ENCODE measurements at places on chromosomes 3 and 15.

DNA sequence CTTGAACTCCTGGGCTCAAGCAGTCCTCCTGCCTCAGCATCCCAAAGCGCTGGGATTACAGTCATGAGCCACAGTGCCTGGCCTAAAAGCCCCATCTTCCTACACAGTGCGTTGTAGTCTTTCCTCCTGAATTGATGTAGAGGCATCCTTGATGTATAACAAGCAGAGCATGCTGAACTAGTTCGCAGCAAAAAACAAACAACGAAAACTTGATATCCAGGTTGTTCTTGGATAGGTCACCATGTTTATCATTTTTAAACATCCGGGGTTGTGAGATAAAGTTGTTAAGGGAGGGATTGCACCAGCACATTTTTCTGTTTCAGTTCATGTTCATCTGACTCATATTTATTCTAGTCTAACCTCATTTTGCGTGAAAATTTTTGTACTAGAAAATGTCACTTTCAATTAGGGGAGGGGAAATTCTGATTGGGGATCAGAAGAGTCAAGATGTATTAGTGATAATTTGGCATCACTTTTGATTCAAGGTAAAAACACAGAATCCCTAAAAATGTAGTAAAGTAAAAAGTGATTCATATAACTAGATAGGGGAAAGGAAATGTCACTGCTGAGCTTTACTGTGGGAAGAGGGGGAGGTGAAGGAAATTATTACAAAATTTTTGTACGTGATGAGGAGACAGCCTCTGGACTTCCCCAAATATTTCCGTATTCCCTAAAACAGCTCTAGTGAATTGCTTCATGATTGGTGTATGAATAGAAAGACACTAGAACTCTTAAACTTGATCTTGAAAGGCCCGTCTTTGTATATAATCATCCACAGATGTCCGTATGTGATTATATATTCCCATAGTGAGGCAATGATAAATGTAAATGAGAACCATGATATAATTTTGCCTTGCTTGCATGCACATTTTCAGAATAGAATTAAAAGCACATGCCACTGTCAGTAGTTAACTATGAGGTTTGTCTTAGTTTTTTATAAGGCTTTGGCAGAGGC is 22.9 kb downstream of the RAB8B start:
- peak; percentile 77 for DNase-seq

GRCh38 chr15:70323111-70323851 is 225.6 kb upstream of the TLE3 start:
- peak; percentile 85 for DNase-seq

- DNase-seq: no peak
These were observed 35.8 kb downstream of the ANAPC13 start for GRCh38 chr3:134449951-134450350.

- DNase-seq: no peak
These were observed 1.5 kb upstream of the SPSB4 start for GRCh38 chr3:141049681-141050080.

GRCh38 chr3:22371036-22371435 is 620.0 kb upstream of the ZNF385D start:
- DNase-seq: no peak

- DNase-seq: no peak
These were observed 16.0 kb downstream of the ANKRD63 start for GRCh38 chr15:40266828-40267304.

- DNase-seq: no peak
These were observed 31.6 kb downstream of the TSC22D2 start for GRCh38 chr3:150439657-150440056.

- DNase-seq: peak; percentile 37
These were observed 1.3 kb downstream of the HDDC3 start for GRCh38 chr15:90930861-90931574.

DNA sequence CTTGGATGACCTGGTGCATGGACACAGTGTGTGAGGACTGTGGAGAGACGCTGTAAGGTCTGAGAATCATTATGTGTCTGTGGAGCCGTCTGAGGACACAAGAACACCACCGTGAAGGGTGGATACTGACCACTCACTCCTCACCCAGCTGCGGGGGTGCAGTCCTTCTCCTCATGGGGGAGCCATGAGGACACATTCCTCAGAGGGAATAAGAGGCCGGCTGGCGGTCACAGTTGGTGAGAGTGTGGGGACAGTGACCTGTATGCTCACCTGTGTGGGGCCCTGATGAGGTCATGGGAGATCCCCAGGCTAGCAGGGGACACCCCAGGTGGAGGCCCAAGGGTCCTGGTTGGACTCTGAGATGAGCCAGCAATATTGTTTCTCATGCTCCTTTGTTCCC is 2.5 kb upstream of the TRPM1 start:
- no peak for DNase-seq

DNA sequence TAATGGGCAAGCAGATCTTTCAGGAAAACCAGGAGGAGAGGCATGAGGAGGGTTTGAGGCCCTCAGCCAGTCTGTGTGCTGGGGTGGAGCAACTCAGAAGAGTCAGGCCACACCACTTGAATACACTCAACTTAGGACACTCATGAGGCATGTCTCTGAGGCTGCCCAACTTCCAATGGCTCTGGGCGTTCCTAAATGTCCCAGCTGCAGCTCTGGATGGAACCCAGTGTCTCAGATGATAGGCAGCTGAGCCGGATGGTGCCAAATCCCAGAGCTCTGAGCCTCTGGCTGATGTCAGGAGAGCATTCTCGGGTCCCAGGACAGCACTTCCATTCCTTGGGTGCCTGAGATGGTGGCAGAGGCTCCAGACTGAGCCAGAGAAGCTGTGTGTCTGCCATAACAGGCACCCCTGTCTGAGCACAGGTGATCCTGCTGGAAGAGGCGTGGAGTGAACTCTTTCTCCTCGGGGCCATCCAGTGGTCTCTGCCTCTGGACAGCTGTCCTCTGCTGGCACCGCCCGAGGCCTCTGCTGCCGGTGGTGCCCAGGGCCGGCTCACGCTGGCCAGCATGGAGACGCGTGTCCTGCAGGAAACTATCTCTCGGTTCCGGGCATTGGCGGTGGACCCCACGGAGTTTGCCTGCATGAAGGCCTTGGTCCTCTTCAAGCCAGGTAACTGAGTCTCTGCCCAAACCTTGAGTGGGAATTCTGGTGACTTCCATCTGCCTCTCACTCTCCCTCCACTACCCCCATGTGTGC is 2.8 kb downstream of the NR2E3 start:
- no peak for DNase-seq

DNA sequence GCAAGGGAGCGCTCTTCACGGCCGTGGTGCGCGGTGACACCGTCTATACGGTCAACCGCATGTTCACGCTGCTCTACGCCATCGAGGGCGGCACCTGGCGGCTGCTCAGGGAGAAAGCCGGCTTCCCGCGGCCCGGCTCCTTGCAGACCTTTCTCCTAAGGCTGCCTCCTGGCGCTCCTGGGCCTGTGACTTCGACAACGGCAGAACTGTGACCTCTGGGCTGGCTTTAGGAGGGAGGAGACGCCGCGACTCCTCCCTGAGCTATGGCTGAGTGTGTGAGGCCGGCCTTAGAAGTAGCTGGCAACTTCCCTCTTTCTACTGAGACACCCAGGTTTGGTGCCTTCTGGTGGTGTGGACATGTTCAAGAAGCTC is 1.4 kb downstream of the KBTBD13 start:
- peak; percentile 91 for DNase-seq

DNA sequence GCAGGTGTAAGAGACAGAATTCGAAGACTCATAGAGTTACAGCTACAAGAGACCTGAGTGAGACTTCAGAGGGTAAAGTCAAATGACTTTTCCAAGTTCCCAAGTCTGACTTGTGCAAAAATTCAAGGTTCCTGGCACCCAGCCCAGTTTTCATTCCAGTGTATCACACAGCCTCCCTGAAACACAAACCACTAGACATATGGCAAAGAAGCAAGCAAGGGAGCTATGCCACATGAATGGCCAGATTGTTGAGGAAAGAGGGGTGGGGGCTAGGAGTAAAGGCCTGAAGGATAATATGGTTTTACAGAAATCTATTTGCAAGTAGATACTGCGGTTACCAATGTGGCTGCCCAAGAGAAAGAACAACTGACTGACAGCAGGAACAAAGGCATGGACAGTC is 301.2 kb downstream of the MECOM start:
- peak; percentile 66 for DNase-seq

GRCh38 chr3:52456169-52456799 is 880 bp downstream of the NISCH start:
- no peak for DNase-seq

DNA sequence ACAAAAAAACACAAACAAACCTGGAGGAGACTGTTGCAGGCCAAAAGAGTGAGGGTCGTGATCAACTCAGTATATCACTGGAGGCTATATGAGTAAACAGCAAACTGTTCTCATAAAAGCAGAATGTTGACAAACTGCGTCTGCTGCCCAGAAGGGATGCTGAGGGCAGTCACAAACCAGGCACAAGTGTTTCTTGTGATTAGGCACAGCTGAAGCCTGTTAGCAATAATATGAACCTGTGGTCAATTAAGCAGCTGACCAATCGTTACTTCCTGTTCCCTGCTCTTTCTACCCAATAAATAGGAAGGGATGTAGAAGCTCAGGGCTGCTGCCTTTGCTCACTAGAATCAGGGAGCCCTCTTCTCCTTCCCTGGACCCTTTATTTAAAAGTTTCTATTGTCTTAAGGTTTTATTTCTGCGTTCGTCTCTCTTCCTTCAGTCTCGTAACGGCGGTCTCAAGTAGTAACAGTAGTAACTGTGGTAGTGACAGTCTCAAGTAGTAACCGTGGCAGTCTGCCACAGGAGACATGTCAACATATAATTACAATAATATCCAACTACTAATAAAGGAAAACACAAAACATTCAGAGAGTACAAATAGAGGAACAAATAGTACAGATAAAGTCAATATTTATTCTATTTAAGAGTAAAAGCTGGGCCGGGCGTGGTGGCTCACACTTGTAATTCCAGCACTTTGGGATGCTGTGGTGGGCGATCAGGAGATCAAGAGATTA is 698.4 kb upstream of the CCDC54 start:
- no peak for DNase-seq

DNA sequence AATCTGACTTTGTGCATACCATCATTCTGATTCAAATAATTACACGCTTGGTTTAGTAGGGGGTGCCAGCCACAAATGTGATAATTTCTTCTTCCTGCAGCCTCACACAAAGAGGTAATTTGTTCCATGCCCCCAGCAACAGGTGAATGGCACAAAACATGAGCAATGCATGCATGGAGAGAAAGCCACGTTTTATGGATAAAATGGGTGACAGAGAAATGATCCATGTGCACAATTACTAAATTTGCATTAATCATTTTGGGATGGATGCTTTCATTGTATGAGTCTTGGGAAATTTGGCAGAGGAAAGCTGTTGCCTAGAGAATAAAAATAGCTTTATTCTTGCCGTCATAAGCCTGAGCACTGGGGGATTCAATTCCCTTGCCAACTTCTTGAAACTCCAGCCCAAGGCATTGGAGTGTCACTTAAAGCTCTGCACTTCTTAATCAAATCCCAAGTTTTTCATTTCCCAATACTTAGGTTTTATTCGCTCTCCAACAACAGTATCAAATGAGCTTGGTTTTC is 411.6 kb downstream of the GBE1 start:
- no peak for DNase-seq

GRCh38 chr3:9347887-9348286 is 15.0 kb upstream of the THUMPD3 start:
- no peak for DNase-seq

- DNase-seq: no peak
These were observed 5.9 kb downstream of the DUOX2 start for GRCh38 chr15:45107941-45108630.

DNA sequence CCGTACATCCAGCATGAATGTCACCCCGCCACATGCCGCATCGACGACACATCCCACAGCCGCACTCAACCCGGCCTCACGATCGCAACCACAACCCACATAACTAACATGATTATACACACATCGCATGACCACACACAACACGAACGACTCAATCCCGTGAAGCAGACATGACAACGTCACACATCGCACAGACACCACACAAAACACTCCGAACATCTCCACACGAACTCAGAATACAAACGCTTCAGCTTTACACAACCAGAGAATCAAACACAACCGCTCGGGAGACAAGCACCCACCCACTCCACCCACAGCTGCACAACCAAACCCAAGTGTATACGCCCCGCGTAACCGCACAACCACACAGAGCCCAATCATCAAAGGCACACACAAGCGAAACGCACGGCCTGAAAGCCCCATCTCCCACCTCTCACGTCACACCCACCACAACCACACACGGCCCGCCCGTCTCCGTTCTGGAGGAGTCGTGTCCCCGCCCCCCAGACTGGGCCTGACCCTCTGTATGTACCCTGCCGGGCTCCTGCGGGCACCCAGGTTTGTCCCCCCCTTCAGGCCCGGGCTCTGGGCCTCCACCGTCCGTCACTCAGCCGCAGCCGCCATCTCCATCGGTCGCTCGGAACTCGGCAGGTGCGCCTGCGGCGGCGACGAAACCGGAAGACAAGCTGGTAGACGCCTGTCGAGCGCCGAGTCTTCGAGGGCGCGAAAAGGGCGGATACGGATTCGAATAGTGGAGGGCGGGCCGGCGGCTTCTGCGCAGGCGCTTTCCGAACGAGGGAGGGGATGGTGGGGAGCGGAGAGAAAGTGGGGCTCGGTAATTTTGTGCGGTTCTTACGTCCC is at the start of gene RBSN:
Gene RBSN, minus strand, starts transcription at position 646 of the 861 bp plus-strand sequence. CDS start 3,028 bp downstream, outside the sequence.
- DNase-seq: peak; percentile 96
